ENCODE measurements at places on chromosomes 5 and 9. TPM values are rescaled to one million over a fixed set of nuclear protein-coding genes. Genes with fewer than 3 reads are reported as not detected.

DELE1 gene
- total RNA-seq = 43.8 TPM

PCDHAC2 gene
- total RNA-seq = 6.7 TPM

FABP6 gene
- total RNA-seq = not detected

GDNF gene
- total RNA-seq = 0.69 TPM

IL5 gene
- total RNA-seq = not detected

OR1Q1 gene
- total RNA-seq = not detected

MARCHF11 gene
- total RNA-seq = not detected

SCAMP1 gene
- 51.8 TPM for total RNA-seq

PAPPA gene
- total RNA-seq = 219 TPM

ADAMTSL1 gene
- 1.0 TPM for total RNA-seq

CTNND2 gene
- total RNA-seq = 2.1 TPM

GALNT12 gene
- total RNA-seq = 0.34 TPM

CCDC180 gene
- total RNA-seq = 8.5 TPM

CMBL gene
- 20.5 TPM for total RNA-seq

KCNMB1 gene
- total RNA-seq = 23.2 TPM

ORM2 gene
- total RNA-seq = not detected
